Activated CD8-positive, alpha-beta memory T cell treated with anti-CD3 and anti-CD28 coated beads, Interleukin-2, amount 10 ng/mL, durations not matched to agents 7 days and 5 days (primary cell): ENCODE measurements at places on chromosomes 2 and 18.

- no peak for DNase-seq
Measured at GRCh38 chr2:122249673-122250072, 494.2 kb downstream of the TSN start.

- DNase-seq = no peak
Measured at GRCh38 chr2:201674298-201674697, 24.1 kb downstream of the MPP4 start.

- DNase-seq = no peak
Measured at GRCh38 chr2:46915281-46915810, at the start of gene MCFD2. Gene MCFD2 (minus strand): TSS chr2:46915806. CDS start chr2:46909171, 6,635 bp downstream.

GRCh38 chr2:238169708-238170251 is 11.0 kb downstream of the ERFE start:
- no peak for DNase-seq

GRCh38 chr2:62783679-62784078 is 78.2 kb downstream of the EHBP1 start:
- DNase-seq = no peak

GRCh38 chr2:70958759-70959158 is 19.7 kb upstream of the ANKRD53 start:
- peak; percentile 39 for DNase-seq

DNA sequence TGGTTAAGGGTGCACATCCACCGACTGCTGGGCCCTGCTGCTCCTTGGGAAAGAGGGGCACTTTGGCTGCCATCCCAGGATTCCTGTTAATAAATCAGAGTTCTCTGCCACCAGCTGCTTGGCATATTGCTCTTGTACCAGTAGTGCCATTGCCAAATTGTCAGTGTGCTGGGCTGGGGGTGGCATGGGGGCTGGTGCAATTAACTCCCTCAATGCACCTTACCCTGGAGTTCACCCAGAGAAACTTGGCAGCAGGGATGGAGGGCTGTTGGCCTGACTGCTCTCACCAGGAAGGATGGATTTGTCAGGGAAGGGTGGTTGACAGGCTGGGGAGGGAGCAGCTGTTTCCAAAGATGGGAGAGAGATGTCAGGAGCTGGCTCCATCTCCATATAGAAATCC is 94.6 kb upstream of the SKOR2 start:
- DNase-seq = no peak

DNA sequence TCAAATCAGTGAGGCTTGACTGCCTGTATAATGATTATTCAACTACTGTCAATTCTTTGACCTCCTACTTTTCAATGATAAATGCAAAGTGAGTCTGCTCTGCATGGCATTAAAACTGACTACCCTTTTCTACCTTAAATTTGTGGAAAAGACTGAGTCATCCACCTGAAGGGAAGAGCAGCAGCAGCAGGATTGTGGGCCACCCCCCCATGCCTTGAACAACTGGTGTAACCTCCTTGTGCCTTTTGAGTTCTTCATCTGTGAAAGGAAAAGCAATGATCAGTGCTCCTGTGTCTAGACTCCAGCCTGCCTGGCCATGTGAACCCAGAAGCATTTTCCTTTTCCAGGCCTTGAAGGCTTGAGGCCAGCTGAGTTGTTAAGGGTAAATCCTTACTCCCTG is 102.9 kb downstream of the OSR1 start:
- no peak for DNase-seq

DNA sequence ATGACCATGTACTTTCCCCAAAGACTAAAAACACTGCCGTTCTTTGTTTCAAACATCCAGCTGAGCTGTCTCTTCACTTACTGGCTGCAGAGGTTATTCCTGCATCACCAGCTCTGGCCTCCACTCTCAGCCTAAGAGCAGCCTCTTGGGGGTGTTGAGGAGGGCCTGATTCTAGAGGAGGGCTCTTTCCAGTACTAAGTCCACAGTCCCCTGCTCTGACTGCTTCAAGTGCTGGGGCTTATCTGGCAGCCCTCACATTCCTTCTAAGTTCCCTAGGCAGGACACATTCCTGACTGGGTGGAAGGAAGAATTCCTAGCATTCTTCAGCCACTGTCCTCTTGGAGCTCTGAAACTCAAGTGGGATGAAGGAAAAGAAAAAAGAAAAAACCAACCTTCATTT is 32.9 kb upstream of the EHBP1 start:
- DNase-seq = no peak

DNA sequence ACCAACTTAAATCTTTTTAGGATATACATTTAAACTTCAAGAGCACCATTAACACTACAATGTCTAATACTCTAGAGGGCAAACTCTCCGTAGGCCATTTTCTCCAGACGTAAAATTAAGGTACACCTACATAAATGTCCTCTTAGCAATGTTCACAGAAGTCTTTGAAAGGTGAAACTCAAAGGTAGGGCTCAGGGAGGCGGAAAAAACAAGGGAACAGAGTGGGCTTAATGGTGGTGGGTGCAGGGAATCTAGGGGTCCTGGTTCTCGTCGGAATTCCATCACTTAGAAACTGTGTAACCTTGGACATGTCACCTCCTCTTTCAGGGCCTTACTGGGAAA is 668 bp downstream of the NFU1 start:
- no peak for DNase-seq

DNA sequence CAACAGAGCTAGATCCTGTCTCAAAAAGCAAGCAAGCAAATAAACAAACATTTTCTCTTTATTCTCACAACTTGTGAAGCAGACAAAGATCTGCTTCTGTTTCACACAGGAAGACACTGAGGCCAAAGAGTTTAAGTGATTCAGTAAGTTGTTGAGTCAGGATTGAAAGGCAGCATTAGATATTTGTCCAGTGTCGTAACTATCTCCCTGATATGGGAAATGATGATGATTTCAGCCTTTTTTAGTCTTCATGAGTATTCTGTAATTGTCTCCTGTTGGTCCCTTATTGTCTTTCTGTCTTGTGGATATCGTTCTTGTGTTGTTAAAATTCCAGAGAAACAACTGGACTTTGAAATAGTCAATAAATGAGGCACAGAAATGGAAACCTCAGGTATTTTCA is 59.6 kb downstream of the GATA6 start:
- no peak for DNase-seq

DNA sequence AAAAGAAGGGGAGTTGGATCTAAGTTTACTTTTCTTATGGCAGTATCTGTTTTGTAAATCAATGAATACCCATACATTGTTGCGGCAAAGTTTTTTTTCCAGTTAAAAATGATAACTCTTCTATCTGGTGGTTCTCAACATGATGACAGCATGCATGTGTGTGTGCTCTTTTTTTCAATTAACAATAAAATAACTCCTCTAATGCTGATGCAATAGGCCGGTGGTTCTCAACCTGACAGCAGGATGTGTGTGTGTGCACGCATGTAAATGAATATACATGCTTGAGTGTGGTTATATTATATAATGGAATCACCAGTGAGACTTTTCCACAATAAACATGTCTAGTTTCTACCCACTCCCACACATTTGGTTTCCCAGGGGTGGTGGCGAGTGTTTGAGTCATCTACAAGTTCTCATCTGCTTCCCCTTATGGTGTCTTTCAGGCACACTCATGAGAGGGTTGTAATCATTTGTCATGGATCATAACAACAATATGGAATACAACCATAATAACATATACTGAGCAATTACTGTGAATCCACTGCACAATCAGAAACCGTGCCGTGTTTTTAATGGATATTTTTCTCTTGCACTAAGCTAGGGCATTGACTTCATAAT is 31.2 kb downstream of the PARD3B start:
- no peak for DNase-seq

- no peak for DNase-seq
Measured at GRCh38 chr2:8148260-8149006, 533.4 kb upstream of the ID2 start.

DNA sequence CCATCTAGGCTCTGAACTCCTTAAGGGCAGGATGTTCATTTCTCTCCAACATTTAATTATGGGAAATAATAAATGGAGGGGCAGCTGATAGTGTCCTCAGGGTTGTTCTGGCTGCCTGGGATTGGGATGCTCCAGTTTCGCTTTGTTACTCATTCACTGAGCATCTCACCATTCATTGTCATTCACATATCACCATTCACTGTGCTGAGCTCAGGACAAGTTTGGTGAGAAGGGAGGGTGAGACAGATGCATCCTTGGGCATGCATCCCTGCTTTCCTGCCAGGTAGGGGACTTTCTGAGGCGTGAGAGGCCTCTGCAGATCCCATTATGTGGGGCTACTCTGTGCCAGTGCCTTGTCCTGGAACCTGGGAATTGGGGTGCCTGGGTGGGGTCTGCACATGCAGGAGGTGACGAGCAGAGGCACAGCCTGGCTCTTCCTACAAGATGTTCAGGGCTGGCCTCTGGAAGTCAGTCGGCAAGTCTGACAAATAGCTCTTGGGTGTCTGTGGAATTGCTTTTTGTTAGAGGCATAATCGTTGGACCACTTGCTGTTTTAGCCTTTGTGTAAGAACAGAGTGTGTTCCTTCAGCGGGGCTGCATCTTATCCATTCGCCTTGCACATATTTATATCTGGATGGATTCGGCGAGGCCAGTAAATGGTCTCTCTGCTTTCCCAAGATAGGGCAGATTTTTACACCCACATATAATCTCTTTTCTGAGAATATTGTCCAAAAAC is 323.2 kb upstream of the THSD7B start:
- DNase-seq = no peak

- no peak for DNase-seq
Measured at GRCh38 chr2:216302981-216303676, 69.2 kb downstream of the MARCHF4 start.

DNA sequence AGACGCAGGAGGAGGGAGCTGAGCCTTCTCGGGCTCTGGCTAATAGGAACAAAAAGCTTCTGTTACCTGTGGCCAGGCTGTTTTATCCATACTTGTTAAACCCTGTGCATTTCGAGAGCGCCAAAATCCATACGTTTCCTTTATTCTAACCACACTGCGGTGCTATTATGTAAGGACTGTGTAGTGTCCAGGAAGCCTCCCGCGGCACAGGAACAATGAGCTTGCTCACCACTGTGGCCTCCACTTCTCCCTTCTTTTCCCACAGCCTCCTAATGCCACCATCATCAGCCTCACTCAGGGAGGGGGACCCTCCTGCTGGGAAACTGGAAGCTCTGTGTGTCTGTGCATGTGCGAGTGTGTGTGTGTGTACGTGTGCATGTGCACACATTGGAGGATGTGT is 268.5 kb downstream of the HAUS1 start:
- DNase-seq = no peak

GRCh38 chr2:112694182-112694581 is 26.6 kb upstream of the NT5DC4 start:
- peak; percentile 22 for DNase-seq

DNA sequence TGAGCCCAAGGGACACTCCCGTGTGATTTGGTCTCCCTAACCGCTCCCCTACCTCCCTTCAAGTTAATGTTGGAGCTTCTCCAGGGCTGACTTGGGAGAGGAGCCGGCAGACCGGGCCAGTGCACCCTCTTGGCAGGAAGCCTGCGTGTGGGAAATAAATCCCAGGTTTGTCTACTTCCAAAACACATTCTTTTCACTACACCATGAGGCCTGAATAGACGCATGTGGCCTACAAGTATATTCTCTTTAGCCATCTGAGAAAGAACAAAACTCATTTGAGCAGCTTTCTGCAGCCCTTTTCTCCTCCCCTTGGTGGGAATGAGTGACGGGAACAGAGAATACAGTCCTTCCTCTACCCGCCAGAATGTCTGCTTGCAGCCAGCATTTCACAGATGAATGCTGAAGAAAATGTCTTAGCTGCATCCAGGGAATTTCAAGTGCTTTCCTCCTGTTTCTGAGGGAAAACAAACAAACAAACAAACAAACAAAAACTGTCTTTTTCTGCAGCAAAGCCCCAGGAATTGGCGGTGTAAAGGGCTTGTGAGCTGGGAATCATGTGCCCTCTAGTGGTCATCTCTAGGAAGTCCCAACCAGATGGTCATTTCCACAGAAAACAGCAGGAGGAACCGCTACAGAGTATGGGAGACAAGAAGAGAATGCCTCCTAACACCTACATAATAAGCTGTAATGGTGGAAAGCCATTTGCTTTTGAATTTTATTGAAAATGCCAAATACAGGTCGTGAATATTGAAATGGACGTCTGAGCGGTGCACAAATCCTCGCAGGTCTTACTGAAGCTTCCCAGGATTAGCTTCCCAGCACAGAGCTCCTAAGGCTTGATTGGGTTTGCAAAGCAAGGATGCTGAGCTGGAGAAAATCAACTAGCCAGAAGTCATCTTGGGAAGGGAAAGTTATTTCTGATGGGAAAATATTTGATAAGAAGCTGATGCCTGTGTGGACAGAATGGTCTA is 41.2 kb upstream of the DAPL1 start:
- no peak for DNase-seq

DNA sequence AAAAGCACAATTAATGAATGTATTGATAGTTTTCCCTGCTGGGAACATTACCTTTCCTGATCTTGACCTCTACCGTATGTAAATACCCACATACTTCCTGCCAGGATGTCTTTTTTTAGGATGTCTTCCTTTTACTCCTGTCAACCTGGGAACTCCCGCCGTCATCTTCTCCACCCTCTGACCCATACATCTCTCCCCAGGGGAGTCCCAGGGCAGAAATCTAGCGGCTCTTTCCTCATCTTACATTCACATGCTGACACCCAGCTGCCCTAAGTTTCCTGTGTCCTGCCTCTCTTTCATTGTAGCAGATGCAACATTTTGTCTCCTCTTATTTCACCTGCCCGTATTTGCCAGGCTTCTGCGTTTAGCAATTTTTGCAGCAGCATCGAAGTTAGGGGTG is 107.8 kb downstream of the CRIM1 start:
- DNase-seq = no peak

DNA sequence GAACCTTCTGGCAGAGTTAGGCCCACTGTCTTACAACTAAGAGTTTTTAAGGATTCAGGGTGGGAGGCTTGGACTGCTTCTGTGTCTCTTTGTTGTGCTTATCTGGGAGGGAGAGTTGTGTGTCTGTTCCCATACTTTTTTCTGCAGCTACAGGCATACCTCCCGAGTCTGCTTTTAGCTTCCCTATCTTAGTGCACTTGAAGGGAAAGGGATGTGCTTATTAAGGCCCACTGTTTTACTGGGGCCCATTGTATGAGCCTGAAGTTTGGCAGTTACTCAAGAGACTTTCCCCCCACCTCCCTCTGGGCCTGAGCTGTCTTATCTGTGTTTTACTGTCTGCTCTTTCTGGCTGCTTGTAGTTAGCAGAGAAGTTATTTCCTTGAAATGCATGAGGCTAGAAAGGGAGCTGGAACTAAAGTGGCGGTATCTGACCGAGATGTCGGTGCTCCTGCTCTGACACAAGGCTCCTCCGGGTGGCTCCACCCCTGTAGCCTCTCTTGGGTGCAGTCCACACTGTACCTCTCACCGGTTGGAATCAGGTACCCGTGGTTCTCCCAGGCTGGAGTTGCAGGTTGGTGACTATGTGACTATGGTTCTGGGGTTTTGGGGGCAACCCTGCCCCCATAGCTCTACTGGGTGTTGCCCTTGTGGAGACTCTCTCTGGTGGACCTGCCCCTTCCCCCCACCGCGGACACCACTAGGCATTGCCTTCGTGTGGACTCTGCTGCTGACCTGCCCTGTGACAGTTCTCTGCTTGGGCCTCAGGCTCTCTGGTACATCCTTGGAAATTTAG is 12.9 kb downstream of the UBR3 start:
- no peak for DNase-seq

GRCh38 chr18:13605477-13605876 is 120.9 kb downstream of the FAM210A start:
- DNase-seq = peak; percentile 38
